Cerebellar nuclear complex (tissue), 1 donor: ENCODE measurements at places on chromosomes 2 and 18.

- no peak for DNase-seq
Measured at GRCh38 chr2:214856137-214856536, 46.7 kb upstream of the BARD1 start.

DNA sequence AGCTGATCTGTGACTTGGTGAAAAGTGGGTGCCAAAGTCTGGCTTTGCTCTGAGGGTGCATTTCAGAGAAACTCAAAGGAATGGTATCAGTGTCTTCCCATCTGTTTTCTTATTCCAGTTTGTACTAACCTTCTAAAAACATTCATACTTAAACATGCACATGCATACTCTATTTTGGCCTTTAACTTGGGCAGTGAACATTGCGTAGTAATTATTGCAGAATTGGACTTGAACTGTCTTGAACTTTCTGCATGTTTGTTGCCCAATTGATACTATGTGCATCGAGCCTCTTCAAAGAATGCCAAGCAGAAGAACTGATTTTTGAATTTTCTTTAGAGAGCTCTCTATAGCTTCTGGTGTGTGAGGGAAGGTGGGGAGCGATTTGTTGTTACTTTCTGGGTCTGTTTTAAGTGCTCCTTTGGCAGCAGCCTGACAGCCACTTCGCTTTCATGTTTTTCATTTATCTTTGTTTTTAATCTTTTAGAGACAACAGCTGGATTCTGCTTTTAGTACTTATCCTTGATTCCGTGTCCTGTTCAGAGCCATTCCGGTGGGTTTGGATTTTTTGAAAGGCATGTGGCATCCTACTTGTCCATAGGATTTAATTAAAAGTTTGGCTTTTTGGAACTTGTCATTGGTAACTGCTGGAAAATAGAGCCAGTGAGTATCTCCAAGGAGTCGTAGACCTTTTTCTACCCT lies 159.2 kb downstream of the RAPGEF4 start:
- no peak for DNase-seq

- DNase-seq: no peak
Measured at GRCh38 chr2:237141571-237142051, 55.9 kb downstream of the COPS8 start.

DNA sequence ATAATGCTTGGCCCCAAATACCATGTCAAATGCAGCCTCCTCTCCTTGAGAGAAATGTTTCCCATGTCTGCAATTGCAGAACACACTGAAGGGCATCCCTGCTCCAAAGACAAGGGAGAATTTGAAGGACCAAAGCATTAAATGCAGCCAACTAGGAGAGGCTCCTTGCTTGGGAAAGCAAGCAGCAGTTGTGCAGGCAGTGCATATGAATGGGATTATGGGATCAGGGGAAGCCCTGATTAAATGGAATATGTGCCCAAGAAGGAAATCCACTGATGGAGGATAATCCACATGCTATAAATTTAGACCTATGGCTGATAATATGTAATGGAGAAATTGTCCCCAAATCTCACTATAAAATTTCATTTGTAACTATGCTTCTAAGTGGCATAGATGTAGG lies 116.1 kb downstream of the NCKAP5 start:
- DNase-seq: no peak

- no peak for DNase-seq
Measured at GRCh38 chr2:232502911-232503808, 15.5 kb upstream of the ECEL1 start.

- DNase-seq: no peak
Measured at GRCh38 chr2:68250652-68251186, 1.6 kb downstream of the PPP3R1 start.

- no peak for DNase-seq
Measured at GRCh38 chr2:103960951-103961350, 893.0 kb upstream of the POU3F3 start.

GRCh38 chr18:48956356-48956755 lies 5.6 kb upstream of the SMAD7 start:
- no peak for DNase-seq

GRCh38 chr2:199261936-199262335 lies 195.8 kb downstream of the SATB2 start:
- no peak for DNase-seq

DNA sequence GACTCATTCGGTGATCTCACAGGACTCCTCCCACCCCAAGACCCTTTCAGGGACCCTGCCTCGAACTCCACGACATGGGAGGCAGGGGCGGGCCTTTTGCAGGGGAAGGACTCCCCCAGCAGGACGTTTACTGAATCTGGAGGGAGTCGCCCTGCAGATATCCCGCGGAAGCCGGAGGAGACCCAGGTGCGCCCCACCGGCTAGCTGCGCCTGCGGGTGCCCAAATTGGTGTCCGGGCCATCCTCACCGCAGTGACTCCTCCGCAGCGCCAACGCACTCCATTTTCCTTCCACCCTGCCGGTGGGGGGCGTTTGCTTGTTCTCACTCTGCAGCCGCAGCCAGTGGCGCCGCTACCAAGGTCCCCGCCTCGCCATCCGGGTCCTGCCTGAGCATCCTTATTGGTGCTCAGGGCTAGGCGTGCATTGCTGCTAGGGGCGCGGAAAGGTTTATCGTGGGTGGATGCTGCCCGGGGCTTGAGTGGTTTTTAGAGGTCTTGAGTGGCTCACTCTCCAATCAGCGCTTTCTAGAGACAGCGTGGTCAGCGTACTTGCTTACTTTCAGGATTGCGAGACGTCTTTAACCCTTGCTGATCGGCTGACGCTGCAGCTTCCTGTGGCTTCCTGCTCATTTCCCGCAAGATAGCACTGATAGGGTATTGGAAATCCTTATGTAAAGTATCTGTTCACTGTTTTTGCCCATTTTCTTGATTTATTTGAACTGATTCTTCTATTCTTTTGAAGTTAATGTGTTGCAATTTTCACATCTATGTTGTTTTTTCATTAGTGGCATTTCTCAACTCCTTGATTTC lies 81.4 kb downstream of the BIN1 start:
- peak; percentile 74 for DNase-seq

GRCh38 chr18:7614042-7614441 lies 46.9 kb downstream of the PTPRM start:
- DNase-seq: no peak

GRCh38 chr2:233867993-233868532 lies at the start of gene MSL3B:
MSL3B (minus strand) TSS chr2:233868386.
- DNase-seq: no peak

DNA sequence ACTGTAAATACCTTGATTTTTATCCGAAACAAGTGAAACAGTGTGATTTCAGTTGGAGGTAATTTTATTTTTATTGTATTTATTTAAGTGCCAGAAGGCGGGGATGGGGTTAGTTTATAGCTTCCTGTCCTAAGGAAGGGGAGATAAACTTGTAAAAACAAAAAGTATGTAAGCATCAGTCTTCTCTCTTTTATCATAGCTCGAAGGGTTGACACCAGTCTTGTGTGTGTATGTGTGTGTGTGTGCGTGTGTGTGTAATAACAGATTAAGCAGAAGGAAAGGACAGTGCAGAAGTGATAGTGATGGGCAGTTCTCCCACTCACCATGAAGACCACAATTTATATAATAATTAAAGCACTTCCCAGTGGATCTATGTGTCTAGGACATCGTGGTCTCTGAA lies 793.3 kb downstream of the PLCL1 start:
- no peak for DNase-seq

DNA sequence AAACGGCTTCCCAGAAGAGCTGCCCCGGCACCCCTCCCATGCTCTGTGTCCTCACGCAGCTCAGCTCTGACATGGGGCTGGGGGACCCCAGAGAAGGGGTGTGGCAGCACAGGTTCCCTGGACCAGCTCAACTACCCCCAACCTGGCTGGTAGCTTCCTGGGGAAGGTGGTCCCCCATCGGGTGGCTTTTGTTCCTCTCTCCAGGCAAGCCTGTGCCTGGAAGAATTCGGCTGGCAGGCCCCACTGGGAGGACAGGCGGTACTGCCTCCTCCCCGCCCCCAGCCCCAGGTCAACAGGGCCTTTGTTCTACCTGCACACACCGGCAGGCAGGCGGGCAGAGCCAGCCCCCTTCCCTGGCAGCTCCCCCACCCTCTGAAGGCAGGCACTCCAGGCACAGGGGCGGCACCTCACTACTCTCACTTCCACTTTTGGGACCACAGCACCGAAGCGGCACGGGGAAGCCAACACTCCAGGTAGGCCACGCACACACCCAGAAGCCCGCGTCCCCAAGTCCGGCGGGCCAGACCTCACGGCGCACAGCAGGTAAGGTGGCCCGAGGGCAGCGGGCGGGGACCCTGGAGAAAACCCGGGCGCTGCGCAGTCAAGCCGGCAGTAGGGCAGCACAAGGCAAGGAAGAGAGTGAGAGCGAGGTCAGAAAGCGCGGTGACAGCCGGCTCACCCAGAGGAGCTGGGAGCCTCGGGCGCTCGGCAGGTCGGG lies 1.3 kb downstream of the HS6ST1 start:
- DNase-seq: no peak

GRCh38 chr2:111068435-111069058 lies 52.2 kb upstream of the BCL2L11 start:
- DNase-seq: no peak

- DNase-seq: no peak
Measured at GRCh38 chr2:11753452-11753885, 7.0 kb downstream of the LPIN1 start.

DNA sequence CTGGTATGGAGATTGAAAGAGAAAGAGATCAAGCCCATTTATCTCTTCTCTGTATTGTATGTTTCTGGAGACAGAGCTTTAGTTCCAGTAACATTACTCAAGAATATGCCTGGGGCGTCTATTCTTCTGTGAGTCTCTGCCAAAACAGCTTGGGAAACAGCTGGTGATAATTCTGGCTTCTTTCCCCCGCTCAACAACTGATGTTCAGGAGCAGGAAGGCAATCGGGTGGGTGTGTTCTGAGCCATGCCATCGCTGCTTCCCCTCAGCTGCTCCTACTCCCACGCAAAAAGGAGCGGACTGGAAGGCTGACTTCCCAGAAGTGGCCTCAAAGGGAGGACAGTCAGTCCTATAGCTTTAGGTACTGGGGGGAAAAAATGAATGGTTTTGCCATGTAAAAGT lies 695.1 kb downstream of the PLCL1 start:
- no peak for DNase-seq

- no peak for DNase-seq
Measured at GRCh38 chr18:28125051-28125450, 51.9 kb downstream of the CDH2 start.

DNA sequence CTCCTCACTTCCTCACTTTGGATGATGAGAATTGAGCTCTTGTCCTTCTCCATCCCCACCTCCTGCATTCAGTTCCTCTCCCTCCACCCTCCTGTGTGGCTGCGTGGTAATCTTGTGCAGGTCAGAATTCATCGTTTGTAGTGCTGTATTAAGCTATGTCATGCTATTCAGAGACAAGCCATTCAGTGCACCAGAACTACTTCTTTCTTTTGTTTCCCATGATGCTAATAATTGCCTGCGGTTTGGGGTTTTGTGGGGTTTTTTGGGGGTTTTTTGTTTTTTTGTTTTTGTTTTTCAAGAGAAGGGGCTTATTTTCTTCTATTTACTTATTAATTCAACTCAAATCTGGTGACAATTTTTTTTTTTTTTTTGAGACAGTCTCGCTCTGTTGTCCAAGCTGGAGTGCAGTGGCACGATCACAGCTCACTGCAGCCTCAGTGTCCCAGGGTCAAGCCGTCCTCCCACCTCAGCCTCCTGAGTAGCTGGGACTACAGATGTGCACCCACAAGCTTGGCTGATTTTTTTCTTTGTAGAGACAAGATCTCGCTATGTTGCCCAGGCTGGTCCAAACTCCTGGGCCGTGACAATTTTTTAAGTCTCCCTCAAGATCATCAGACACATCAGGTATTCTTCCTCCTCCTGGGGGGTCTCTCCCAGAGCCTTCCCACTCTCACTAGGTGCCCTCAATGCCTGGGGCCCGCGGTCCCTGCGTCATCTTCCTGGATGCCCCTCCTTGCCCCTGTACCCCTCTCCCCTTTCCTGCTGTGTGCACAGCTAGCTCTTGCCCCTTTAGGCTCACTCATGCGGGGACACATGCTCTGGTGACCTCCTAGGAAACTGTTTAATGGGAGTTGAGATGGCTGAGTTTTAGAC lies 37.8 kb downstream of the MAL start:
- no peak for DNase-seq

DNA sequence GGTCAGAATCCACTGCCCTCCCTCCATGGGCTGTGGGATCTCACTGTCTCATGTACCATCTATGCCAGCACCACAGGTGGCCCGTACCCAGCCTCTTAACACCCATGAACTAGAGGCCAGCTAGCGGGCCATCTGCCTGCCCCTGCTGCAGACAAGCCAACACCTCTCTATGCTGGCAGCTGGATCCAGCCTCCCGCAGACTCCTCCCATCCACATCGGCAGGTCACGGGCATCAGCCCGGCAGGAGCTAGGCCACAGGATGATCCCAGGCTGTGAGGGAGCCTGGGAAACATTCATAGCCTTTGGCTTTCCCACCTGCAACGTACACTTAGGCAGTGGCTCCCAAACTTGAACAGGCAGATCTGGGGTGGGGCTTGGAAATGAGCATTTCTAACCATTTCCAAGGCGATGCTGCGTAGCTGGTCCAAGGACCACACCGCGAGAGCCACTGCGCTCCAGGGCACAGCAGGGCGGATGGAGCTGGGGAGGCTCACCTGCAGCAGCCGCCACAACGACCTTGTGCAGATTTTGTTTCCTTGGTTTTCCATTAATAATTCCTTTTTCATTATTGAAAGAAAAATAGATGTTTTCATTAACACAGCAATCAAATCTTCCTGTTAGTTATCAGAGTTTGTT lies 114.7 kb downstream of the KCNF1 start:
- no peak for DNase-seq

DNA sequence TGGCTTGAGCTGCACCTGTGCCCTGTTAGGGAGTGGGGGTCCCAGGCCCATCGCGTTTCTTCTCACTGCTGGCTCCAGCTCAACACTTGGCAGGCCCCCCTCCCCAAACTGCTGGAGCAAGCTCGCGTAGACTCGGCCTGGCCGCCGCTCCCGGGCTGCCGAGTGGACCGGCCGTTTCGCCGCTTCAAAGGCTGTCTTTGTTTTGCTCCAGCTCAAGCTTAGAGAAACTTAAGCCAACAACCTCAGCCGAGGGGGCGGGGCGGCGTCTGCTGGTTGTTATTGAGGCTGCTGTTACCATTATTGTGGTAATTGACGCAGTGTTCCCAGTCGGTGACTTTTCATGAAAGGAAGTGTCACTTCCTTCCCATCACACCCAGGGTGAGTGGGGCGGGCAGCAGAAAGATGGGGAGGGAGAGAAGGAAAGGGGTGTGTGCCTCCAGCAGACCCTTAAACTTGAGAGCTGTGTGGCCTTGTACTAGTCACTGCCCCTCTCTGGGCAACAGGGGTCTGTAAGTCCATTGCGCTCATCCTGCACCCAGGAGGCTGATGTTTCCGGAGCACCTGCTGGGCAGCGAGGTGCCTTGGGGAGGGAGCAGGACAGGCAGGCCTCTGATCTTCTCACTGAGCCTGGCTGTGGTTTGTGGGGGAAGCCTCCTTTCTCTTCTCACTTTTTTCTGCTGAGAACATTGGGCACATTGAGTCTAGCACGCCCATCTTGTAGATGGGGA lies 2.1 kb downstream of the ARID5A start:
- no peak for DNase-seq

GRCh38 chr18:24446453-24446852 lies 14.0 kb upstream of the HRH4 start:
- no peak for DNase-seq

- no peak for DNase-seq
Measured at GRCh38 chr2:169526451-169526850, 16.9 kb downstream of the KLHL41 start.
